CD4-positive, alpha-beta T cell treated with Interleukin-4 for 4 hours (primary cell): ENCODE measurements at places on chromosomes 3 and 15.

GRCh38 chr3:154034797-154035330, 86.3 kb upstream of the ARHGEF26 start:
- DNase-seq: no peak

GRCh38 chr3:111541911-111542483, at the start of gene CD96:
TSS of gene CD96 (plus strand) at chr3:111542197. CDS start at chr3:111542249, 52 bp downstream.
- DNase-seq: peak; percentile 93

- DNase-seq: no peak
These were observed 1.8 kb downstream of the CLASP2 start for GRCh38 chr3:33716227-33716626.

- no peak for DNase-seq
These were observed 35.9 kb upstream of the TRAK1 start for GRCh38 chr3:42055291-42055690.

- no peak for DNase-seq
These were observed 218.2 kb upstream of the SGO1 start for GRCh38 chr3:20403986-20404740.

DNA sequence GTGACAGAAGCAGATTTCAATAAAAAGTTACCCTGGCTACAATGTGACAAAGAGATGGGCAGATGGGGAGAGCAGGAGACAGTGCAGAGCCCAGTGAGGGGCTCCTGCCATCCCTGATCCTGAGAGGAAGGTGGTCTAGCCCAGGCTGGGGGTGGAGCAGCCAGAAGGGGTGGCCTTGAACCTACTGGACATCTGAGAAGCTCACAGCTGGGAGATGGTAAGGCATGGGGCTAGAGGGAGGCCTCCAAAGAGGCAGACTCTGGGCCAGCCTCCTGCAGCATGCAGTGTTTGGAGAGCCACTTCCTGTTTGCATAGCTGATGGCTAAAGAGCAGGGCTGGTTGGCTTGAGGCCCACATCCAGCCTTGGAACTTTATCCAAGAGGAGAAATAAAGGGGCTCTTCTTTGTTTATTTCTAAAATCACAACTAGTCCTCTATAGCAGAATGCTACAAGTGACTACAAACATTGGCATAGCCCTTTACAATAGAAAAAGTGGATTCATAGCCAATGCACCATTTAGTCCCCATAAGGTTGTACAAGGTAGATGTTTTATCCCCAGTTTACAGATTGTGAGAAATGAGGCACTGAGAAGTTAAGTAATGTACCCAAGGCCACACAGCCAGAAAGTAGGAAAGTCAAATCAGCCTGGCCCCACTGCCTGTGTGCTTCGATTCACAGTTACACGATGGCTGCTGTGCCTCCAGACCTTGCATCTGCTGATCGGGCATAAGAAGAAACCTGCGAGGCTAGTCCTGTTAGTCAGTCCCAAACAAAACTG, 4.6 kb downstream of the EFCC1 start:
- DNase-seq: no peak

GRCh38 chr15:35549567-35549966, 3.6 kb upstream of the DPH6 start:
- DNase-seq: no peak
